ENCODE measurements at places on chromosomes 7 and 10.

- no peak for DNase-seq
These were observed 18.6 kb downstream of the CUTC start for GRCh38 chr10:99750641-99751040.

- no peak for DNase-seq
These were observed 100.6 kb downstream of the ZNF438 start for GRCh38 chr10:30931094-30931493.

- DNase-seq, result no peak
These were observed 2.7 kb downstream of the MXI1 start for GRCh38 chr10:110209926-110210673.

DNA sequence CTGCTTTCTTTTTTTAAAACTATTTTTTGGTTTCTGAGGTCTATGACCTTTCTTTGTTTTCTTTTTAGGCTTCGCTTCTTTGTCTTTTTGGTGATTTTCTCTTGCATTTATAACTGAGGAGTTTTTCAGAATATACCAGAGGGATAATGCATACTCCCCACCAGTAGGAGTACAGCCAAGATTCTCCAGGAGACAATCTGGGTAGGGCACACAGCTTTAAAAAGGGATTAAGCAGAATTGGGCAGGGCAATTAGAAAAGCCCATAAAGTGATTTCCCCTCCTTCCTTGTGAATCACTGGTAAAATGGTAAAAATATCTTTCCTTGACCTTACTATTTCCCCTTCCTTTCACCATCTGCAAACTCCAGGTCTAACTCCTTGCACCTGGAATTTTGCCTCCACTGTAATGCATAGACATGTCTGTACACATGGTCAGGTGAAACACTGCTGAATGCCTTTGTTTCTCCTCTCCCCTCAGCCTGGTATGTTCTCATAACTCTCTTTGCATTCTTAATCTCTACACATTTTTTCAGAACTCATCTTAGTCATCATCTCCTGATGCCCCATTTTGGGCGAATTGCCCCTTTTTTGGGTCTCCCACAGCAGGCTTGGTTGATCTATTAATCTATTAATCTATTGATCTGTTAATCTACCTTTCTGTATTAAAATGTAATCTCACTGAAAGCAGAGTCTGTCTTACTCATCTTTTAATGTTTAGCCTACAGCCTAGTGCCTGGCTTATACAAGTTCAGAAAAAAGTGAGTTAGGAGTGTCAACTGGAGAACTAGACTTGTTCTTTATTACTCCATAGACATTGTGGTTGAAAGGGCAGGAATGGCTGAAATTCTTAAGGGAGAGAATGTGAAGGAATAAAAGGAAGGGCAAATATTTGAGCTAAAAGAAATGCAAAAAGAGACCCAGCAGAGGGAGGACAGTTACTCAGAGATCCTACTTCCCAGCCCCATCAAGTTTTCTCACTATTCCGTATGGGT lies 64.6 kb downstream of the MDFIC start:
- DNase-seq, result no peak

DNA sequence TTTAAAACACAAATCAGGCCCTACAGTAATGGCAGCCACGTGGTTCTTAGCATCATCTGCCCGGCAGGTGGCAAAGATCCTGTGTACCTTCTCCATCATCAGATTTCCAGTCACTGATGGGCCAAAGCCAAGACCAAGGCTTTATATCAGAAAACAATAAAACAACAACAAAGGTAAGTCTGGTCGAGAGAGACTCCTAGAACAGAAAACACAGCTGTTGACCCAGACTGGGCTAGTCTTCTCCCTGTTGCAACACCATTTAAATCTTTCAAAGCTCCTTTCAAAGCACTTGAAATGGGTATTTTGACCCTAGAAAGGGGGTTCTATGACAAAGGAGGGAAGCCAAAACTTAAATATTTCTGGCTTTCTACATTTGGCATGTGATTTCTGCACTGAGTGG lies 285.6 kb downstream of the IPMK start:
- DNase-seq, result no peak

GRCh38 chr7:957418-958220 lies 3.1 kb upstream of the ADAP1 start:
- DNase-seq, result no peak

- no peak for DNase-seq
These were observed 519.5 kb upstream of the ZWINT start for GRCh38 chr10:56880606-56881005.

GRCh38 chr7:6258440-6259182 lies 13.8 kb downstream of the CYTH3 start:
- DNase-seq, result no peak

DNA sequence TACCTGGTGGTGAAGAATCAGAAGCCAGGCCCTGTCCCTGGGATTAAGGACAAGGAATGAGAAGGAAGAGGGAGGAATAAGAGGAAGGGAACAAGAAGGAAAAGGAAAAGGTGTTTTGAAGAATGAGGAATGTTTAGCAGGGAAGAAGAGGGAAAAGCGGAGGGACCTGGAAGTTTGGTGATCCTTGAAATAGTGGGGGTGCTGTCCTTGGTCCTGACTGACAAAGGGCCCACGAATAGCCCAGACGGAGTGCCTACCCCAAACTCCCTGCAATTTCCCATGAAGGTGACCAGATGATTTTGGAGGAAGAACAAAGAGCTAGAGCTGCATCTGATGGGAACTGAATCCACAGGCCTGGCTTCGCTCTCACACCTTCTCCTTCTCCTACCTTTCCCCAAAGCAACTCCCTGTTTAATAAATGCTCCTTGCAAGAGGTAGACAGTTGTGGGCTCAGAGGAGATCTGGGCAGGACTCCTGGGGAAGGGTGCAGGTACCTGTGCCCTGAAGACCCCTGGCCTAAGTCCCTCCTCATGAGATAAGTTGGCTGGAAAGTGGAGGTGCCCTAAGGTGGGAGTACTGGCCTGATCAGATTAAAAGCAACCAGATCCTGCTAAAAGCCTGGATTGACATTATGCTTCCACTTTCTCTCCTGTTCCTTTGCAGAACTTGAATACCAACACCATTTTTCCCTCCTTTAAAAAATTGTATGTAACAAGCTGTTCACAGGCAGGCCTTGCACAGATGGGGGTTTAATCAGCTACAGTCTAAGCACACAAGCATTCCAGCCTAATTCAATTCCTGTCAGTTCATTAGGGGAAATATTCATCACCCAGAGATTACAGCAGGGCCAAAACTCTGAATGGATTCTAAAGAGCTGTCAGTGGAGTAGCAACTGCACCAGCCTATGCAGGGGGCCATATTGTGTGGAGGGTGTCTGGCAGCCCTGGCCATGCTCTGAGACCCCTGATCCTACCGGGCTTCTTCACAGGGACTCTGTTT lies 19.4 kb downstream of the KAZALD1 start:
- DNase-seq, result no peak

GRCh38 chr10:77518910-77519274 lies 118.7 kb downstream of the KCNMA1 start:
- DNase-seq, result no peak

DNA sequence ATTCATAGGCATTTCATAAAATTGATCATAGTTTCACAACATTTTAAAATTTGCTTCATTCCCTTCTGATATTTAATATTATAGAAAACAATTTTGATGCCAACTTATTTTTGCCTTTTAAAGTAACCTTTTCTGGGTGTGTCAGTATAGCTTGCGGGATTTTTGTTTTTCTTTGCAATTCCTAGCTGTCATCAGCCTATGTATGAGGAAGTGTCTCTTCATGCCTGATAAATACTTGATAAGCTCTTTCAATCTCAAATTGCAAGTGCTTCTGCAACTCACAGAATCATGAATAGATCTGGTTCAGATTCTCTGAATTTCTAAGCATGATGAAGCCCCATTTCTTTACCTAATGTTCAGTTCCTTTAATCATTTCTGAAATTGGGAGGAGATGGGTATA lies 28.0 kb upstream of the ARHGAP21 start:
- no peak for DNase-seq

GRCh38 chr7:20219446-20220292 lies 2.5 kb upstream of the MACC1 start:
- DNase-seq, result peak; percentile 83

GRCh38 chr7:30177186-30177585 lies 42.4 kb downstream of the MTURN start:
- DNase-seq, result no peak
